ENCODE measurements at places on chromosomes 6 and 20.

DNA sequence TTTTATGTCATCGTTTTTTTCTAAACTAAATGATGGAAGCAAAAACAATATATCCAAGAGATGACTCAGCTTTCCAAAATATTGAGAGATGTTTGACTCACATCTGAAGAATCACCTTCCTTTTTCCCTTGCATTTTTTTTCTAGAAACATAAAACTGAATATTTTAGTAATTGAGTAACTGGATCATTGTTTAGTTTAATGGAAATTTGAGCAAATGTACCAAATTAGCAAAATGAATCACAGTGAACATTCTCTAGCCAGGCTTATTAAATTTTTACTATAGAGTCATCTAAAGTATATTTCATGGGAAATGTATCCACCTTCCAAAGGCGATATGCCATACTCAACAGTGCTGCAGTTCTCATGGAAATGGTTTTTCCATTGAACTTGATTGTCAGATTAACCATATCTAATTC, 145.5 kb downstream of the TENT5A start:
- DNase-seq = no peak

GRCh38 chr6:41466437-41466990, 79.7 kb upstream of the FOXP4 start:
- no peak for DNase-seq

- DNase-seq = peak; percentile 40
Observed at GRCh38 chr6:131135244-131136020, at the start of gene AKAP7. Gene AKAP7, plus strand, starts transcription at chr6:131135467. Its CDS starts 297 bp downstream, at chr6:131135764.

- no peak for DNase-seq
Observed at GRCh38 chr20:17097603-17098002, 129.2 kb upstream of the PCSK2 start.

GRCh38 chr20:21702553-21703470, 2.7 kb upstream of the PAX1 start:
- DNase-seq = no peak

DNA sequence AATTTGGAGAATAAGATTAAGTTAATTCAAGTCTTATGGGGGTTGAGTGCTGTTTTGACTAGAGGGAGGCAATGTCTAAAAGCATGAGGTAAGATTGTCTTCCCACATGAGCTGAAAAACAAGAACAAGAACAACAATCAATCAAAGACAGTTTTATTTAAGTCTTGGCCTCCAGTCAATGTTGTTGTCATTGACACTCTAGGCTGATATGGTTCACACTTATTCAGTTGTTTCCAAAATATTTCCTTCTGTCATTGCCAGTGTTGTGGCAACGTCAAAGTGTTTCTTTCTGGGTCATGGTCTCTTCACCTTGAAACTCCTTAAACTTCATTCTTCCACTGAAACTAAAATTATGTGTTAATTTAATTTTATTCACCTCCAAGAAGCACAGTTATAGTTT, 72.4 kb downstream of the GRIK2 start:
- DNase-seq = no peak

DNA sequence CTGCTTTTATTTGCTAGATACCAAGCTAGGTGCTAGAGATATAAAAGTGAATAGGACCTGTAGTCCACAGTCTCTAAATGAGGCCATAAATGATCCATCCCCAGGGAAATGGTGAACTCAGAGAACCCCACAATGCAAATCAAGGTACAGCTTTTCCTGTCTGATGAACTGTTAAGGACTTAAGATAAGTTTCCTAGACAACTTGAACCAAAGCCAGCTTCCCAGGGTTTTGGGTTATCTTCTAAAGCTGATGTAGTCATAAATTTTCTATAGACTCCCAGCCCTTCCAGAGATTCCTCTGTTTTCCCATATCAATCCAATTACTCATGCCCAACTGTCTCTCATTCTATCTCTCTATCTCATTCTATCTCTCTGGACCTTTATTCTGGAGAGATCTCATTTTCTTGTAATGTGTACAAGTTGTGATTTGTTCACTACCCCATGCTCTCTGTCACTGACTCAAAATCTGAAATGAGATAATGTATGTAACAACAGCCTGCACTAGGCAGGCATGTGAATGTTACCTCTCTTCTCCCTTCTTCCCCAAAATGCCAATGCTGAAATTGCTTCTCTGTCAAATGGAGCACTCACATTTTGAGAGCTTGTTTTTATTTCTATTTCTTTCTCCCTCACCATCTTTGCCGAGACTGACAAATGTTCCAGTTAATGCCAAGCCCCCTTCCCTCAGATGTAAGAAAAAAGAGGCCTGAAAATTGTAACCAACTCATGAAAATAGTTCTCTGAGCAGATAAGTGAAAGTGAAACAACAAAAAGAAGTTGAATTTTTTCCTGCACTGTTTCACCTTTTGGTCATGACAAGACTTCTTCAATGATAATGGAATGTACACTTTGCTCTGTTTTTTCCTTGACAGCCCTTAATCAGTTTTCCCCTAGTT, 279.9 kb downstream of the SLC35F1 start:
- no peak for DNase-seq

DNA sequence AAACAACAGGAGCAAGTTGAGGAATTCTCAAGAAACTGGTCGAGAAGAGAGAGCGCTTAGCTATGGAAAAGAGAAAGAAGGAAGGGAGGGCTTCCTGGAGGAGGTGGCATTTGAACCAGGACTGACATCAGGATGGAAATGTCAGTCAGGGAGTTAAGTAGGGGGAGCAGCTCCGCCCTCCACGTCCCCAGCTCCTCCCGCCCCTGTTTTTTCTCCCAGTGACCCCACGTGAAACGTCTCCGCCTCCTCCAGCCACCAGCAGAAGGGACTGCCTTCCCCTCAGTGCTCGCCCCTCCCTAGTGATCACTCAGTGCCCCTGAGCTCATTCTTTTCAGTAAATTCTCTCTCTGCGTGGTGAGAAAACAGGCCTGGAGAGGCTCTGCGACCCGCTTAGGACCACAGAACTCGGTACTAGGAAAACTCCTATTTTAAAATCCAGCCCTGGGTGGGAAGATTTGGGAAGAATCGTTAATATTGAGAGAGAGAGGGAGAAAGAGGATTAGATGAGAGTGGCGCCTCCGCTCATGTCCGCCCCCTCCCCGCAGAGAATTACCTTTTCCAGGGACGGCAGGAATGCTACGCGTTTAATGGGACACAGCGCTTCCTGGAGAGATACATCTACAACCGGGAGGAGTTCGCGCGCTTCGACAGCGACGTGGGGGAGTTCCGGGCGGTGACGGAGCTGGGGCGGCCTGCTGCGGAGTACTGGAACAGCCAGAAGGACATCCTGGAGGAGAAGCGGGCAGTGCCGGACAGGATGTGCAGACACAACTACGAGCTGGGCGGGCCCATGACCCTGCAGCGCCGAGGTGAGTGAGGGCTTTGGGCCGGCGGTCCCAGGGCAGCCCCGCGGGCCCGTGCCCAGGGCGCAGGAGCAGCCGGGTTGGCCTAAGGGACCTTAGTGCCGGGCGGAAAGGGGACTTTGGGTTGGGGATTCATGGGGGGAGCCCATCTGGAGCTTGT, 4.6 kb downstream of the HLA-DPB1 start:
- DNase-seq = no peak

DNA sequence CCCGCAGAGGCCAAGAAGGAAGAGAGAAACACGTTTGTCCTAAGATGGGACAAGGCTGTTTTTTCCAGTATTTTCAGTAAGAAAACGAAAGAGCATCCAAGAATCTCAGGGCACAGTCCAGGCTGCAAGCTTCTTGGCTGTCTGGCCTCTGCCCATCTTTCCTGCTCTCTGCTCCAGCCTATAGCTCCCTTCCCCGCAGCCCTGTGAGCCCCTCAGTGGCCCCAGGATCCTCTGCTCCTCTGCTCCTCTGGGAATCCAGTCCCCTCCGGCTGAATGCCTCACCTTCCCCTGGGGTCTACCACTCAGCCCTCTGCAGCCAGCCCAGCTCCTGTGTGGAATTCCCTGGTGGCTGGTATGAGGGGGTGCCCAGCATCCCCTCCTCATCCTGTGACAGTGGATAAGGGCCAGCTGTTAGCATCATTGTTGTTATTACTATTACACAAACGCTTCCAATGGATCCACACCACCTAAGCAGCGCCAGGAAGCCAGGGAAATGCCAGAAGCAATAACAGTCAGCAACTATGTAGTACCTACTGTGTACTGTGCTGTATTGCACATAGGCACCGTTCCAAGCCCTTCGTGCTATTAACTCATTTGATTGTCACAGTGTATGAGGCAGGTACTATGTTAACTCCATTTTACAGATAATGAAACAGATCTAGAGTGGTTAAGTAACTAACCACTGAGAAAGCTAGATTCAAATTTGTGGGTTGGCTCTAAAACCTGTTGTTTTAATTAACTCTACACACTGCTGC, 60.3 kb upstream of the PTPN1 start:
- no peak for DNase-seq

- DNase-seq = no peak
Observed at GRCh38 chr20:57840066-57840465, 130.3 kb upstream of the PMEPA1 start.

- no peak for DNase-seq
Observed at GRCh38 chr6:108953681-108954080, 105.5 kb downstream of the ARMC2 start.

- DNase-seq = no peak
Observed at GRCh38 chr6:25700761-25701160, 48.7 kb downstream of the SCGN start.

DNA sequence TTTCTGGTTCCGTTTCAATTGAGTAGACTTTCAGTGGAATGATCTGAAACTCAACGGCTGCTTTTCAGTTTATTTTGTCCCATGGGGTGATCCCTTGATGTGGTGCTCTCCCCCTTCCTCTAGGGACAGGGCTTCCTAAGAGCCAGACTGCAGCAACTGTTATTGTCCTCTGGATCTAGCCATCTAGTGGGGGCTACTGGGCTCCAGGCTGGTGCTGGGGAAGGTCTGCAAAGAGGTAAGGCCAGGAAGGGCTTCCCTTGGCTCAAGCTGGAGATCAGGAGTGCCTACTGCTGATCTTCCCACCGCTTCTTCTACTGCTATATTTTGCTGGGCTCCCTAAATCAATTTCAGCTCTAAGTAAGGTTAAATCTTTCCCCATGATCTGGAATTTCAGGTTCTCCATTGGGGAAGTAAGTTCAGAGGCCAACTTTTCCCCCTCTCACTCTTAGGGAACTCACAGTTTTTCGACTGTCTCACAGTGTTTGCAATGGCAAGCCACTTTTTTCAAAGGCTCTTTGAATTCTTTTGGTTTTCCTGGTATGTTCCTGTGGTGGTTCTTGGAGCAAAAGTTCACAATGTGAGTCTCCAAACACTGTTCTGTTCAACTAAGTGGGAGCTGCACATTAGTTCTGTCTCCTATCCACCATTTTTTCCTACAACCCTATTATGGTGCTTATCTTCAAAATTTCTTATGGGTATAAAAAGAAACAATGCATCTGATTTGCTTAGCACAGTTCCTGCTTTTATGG, 286.2 kb upstream of the EXOC2 start:
- no peak for DNase-seq

GRCh38 chr6:93433592-93433991, 14.2 kb upstream of the EPHA7 start:
- no peak for DNase-seq

DNA sequence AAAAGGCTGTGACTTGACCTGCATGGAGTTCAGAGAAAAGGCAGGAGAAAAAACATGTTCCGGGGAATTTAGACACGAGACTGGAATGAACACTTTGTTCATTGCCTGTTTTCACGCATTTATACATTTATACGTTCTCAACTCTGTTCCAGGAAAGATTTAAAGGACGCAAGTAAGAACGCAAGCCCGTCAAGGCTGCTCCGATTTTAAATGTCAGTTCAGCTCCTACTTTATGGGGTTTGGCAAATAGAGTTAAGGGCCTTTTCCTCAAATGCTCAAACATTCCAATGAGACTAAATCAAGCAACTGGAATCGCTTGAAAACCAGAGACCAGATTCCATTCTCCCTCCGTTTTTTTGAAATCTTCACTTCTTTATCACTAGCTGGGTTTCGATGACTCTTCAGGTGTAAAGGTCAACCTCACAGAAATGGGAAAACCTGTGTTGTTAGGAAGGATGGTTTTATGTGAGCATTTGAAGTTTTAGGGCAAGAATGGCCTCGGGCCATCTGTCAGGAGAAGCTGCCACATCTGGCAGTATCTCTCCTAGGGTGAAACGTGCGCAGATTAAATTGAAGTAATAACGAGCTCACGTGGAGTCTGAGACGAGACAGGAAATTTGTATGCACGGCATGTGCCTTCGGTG, 24.9 kb downstream of the TTLL2 start:
- DNase-seq = no peak

DNA sequence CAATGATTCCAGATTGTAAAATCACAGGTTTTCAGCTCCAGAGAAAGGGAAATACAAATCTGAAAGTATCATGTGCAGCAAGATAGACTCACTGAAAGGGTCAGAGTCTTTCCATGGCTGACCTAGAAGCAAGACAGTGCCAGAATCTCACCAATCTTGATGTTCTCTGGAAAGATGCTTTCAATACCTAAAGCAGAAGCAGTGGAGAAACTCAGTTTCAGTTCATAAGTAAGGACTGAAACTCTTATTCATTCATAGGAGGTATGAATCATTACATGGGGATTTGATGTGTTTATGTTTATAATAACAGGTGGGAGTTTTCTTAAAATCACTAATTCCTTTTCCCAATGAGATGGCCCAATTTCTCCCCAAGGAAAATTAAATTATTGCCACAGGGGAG, 42.5 kb downstream of the SLC2A12 start:
- DNase-seq = no peak

DNA sequence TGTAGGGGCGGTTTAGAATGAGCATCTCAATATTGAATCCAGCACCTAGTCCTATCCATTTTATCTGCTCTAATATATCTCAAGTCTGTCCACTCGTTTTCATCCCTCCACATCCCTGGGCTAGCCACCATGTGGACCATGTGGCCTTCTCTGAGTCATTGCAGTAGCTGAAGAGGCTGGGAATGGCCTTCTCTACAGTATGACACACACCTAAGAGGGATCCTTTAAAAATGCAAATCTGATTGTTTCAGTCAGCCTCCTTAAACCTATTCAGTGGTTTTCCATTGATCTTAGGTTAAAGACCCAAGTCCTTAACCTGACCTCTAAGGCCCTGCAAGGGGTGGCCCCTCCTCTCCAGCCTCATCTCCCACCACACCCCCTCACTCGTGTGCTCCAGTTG, 9.4 kb downstream of the RING1 start:
- DNase-seq = no peak

DNA sequence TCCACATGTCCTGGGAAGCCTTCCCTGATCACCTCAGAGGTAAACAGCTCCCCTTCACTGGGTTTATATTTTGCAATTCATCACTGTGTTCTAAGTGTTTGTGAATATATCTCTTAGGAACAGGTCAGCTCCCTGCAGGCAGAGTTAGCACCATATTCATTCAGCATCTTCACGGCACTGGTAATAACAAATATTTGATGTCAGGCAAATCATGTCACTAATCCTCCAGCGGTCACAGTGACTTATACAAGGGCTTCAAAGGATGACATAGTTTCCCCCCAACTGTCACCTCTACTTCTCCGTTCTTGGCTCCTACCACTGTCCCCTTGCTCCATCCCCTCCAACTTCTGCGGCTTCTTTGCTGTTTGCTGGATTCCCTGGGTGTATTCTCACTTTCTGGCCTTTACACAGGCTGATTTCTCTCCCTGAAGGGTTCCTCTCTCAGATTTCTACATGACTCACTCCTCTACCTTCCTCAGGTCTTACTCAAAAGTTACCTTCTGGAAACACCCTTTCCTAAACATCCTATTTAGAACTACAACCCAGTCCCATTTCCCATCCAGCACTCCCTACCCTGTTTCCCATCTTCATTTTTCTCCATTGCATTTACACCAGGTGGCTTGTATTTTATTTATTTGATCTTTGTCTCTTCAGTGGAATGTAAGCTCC, 66.6 kb downstream of the NHLRC1 start:
- DNase-seq = no peak

- no peak for DNase-seq
Observed at GRCh38 chr20:17343656-17344452, 117.0 kb downstream of the PCSK2 start.

- DNase-seq = peak; percentile 8
Observed at GRCh38 chr6:133542056-133542821, 301.1 kb downstream of the EYA4 start.
